ENCODE measurements at places on chromosomes 6 and 20. TPM values are rescaled to one million over a fixed set of nuclear protein-coding genes. Genes with fewer than 3 reads are reported as not detected.
A peak's percentile ranks its signal among the peaks of the same experiment; 100 is the strongest.

- no peak for DNase-seq
- H3K36me3 ChIP-seq = no peaks in the 10 kb centered on the region
- H3K4me3 ChIP-seq = no peak overlapping the region
- peaks cover 12% of the 10 kb centered on the region for H3K4me1 ChIP-seq
- H3K27me3 ChIP-seq = peaks cover 24% of the 10 kb centered on the region
- H3K27ac ChIP-seq = no peak overlapping the region
These were observed 52.9 kb upstream of the MLN start for GRCh38 chr6:33856655-33857054.

DNA sequence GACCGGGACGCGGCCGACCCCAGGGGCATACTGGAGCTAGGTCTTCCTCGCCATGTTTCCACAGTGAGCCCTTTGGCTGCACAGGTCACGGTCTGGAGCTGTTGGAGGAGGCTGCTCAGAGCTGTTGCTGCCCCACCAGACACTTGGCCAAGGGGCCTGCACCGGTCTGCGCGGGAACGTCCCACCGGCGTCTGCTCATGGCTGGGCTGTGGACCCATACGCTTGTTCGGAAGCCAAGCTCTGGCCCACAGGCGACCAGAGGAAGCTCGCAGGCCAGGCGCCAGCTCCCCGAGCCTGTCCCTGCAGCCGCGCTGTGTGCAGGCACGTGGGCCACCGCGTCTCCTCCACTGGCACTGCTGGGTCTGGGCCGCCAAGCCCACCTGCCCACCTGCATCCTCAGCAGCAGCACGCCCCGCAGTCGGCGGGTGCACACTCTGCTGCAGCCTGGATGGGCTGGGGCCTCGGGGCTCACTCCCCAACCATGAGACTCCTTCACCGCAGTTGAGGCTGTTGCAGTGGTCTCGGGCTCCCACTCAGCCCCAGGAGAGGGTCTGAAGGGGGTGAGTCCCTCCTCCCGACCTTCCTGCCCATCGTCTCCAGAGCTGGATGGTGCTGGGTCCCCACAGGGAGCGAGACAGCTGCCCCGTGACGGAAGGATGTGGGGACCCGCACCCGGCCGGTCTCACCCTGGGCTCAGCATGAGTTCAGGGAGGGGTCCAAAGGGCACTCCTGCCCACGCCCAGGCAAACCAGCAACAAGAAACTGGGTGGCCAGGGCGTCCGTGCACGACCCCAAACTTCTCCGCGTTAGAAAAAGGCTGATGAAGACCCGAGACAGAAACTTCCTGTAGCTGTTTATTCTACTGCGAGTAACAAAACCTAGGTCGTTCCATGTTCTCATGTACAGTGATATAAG, 15.5 kb upstream of the TCFL5 start:
- H3K27ac ChIP-seq = no peak overlapping the region
- peaks cover 9% of the 10 kb centered on the region for H3K36me3 ChIP-seq
- no peak for DNase-seq
- no peak overlapping the region for H3K4me3 ChIP-seq
- no peaks in the 10 kb centered on the region for H3K27me3 ChIP-seq

DNA sequence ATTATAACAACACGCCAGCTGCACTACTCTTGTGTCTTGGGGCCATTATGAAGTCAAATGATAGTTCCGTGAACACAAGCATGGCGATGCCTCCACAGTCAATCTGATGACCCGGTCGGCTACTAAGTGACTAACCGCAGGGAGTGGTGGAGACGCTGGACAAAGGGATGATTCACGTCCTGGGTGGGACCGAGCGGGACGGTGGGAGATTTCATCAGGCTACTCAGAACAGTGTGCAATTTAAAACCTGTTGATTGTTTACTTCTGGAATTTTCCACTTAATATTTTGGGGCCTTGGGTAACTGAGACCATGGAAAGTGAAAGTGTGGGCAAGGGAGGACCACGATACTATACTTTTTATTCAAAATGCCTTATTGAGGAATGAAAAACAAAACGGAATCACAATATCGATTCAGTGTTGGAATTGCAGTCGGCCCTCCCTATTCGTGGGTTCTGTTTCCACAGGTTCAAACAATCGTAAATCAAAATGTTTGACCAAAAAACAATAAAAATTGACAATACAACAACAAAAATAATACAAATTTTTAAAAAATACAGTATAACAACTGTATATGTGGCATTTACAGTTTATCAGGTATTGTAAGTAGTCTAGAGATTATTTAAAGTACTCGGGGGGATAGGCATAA, 66.5 kb downstream of the MYLK4 start:
- H3K4me3 ChIP-seq = no peak overlapping the region
- no peak for DNase-seq
- peaks cover 2% of the 10 kb centered on the region for H3K36me3 ChIP-seq
- no peaks in the 10 kb centered on the region for H3K4me1 ChIP-seq
- no peak overlapping the region for H3K27ac ChIP-seq
- no peaks in the 10 kb centered on the region for H3K27me3 ChIP-seq

Gene ASIP
- total RNA-seq = not detected

GRCh38 chr6:70669133-70669532, 1.4 kb downstream of the SMAP1 start:
- peaks cover 2% of the 10 kb centered on the region for H3K27me3 ChIP-seq
- no peaks in the 10 kb centered on the region for H3K36me3 ChIP-seq
- peaks cover 29% of the 10 kb centered on the region for H3K4me1 ChIP-seq
- DNase-seq = no peak
- H3K4me3 ChIP-seq = peak overlapping the region; percentile 79

Gene ZNF512B
- 61.0 TPM for total RNA-seq

DNA sequence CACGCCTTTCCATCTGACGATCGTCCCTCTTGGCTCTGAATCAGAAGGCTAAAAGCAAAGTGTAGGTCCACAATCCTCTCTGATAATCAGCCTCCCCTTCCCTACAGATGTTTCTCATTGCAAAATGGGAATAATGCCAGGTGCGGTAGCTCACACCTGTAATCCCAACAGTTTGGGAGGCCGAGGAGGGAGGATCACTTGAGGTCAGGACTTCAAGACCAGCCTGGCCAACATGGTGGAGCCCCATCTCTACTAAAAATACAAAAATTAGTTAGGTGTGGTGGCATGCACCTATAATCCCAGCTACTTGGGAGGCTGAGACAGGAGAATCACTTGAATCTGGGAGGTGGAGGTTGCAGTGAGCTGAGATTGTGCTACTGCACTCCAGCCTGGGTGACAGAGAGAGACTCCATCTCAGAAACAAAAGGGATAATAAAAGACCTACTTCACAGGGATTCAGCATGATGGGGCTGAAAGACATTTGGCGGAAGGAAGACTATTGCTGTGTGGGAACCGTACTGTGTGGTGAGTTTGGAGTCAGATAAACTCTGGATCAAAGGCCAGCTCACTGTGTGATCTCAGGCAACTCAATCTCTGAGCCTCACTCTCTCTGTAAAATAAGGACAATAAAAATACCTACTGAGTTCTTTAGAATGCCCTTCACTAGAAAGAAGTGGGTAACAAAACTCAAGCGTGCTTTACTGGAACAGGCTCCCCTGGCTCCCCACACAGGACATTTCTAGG, 15.9 kb upstream of the SLC9A8 start:
- no peaks in the 10 kb centered on the region for H3K27me3 ChIP-seq
- H3K4me3 ChIP-seq = no peak overlapping the region
- no peaks in the 10 kb centered on the region for H3K4me1 ChIP-seq
- no peak for DNase-seq

Gene CALHM4
- total RNA-seq = not detected

Gene IYD
- not detected for total RNA-seq

Gene CGA
- total RNA-seq = not detected

Gene SLC22A16
- not detected for total RNA-seq

- H3K27ac ChIP-seq = no peak overlapping the region
- peaks cover 5% of the 10 kb centered on the region for H3K36me3 ChIP-seq
- peaks cover 9% of the 10 kb centered on the region for H3K4me1 ChIP-seq
- no peak overlapping the region for H3K4me3 ChIP-seq
- H3K27me3 ChIP-seq = no peaks in the 10 kb centered on the region
These were observed 197.3 kb downstream of the ZFAND3 start for GRCh38 chr6:38016824-38017223.

DNA sequence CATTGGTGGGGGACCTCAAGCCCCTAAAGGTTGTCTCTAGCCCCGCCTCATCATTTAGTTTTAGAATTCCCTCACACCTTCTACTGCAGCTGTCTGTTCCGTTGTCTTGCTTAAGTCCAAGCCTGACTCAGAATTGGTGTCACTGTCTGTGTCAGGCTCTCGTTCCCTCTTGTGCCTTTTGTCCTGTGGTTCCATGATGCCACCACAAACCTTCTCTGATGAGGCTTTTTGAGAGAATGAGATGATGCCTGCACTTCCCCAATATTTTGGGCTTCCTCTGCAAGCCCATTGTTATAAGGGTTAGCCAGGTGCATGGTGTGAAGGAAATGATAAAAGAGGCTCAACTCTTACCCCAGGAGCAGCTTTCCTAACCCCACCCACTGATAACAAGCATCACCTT, 8.1 kb upstream of the AKIRIN2 start:
- no peaks in the 10 kb centered on the region for H3K36me3 ChIP-seq
- no peak overlapping the region for H3K4me3 ChIP-seq
- DNase-seq = no peak
- peaks cover 14% of the 10 kb centered on the region for H3K4me1 ChIP-seq
- H3K27ac ChIP-seq = no peak overlapping the region
- no peaks in the 10 kb centered on the region for H3K27me3 ChIP-seq

DNA sequence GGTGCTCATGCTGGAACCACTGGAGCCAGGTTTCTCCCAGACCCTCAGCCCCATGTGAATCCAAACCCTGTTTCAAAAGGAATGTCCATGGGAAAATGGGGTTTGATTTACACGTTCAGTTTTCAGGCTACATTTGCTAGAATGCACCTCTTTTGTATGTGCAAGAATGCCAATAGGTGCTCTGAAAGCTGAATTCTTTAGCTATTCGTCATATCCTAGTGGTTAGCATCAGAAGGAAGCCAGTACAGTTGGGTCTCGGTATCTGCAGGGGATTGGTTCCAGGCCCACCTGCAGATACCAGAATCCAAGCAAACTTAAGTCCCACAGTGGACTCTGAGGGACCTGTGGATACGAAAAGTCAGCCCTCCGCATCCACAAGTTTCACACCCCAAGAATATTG, 93.4 kb downstream of the UST start:
- no peaks in the 10 kb centered on the region for H3K4me1 ChIP-seq
- no peaks in the 10 kb centered on the region for H3K36me3 ChIP-seq
- no peak overlapping the region for H3K27ac ChIP-seq
- H3K4me3 ChIP-seq = no peak overlapping the region
- no peak for DNase-seq
- no peaks in the 10 kb centered on the region for H3K27me3 ChIP-seq

DNA sequence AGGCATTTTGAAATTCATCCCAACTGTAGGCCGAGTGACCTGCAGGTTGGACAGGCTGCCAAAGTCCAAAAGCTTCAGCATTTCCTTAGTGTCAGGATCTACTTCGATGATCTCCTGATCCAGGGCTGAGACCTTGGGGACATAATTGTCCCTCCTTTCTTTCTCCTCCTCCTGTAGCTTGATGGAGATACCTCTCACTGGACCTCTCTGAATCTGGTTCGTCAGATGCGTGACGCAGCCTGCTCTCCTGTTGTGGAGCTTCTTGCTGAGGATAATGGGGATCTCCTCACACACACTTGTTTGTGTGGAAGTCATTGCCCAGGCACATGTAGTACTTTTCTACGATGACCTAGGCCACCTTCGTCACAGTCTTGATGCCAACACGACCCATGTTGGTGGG, 1.5 kb upstream of the MAS1L start:
- H3K27me3 ChIP-seq = peaks cover 17% of the 10 kb centered on the region
- no peak for DNase-seq
- no peak overlapping the region for H3K4me3 ChIP-seq
- H3K36me3 ChIP-seq = no peaks in the 10 kb centered on the region

Gene ZNF292
- 108 TPM for total RNA-seq

Gene PABPC1L
- 135 TPM for total RNA-seq

- H3K4me1 ChIP-seq = peaks cover 26% of the 10 kb centered on the region
- peak overlapping the region; percentile 59 for H3K4me3 ChIP-seq
- no peaks in the 10 kb centered on the region for H3K36me3 ChIP-seq
- peaks cover 39% of the 10 kb centered on the region for H3K27me3 ChIP-seq
- peak; percentile 59 for DNase-seq
- H3K27ac ChIP-seq = no peak overlapping the region
These were observed 3.3 kb downstream of the SPEF1 start for GRCh38 chr20:3777716-3778629.

Gene SYCP2L
- 16.6 TPM for total RNA-seq

- no peaks in the 10 kb centered on the region for H3K27me3 ChIP-seq
- H3K4me3 ChIP-seq = no peak overlapping the region
- no peaks in the 10 kb centered on the region for H3K4me1 ChIP-seq
- H3K36me3 ChIP-seq = no peaks in the 10 kb centered on the region
- no peak overlapping the region for H3K27ac ChIP-seq
- no peak for DNase-seq
These were observed 290.7 kb downstream of the PHF3 start for GRCh38 chr6:63926258-63926780.

Gene IRAK1BP1
- total RNA-seq = 7.8 TPM

GRCh38 chr6:87742106-87742505, 40.1 kb upstream of the AKIRIN2 start:
- no peak overlapping the region for H3K27ac ChIP-seq
- H3K4me3 ChIP-seq = no peak overlapping the region
- H3K4me1 ChIP-seq = peaks cover 3% of the 10 kb centered on the region
- DNase-seq = no peak
- no peaks in the 10 kb centered on the region for H3K27me3 ChIP-seq
- H3K36me3 ChIP-seq = no peaks in the 10 kb centered on the region

GRCh38 chr6:139540276-139540675, 165.8 kb upstream of the CITED2 start:
- H3K27ac ChIP-seq = no peak overlapping the region
- DNase-seq = no peak
- H3K4me3 ChIP-seq = no peak overlapping the region
- no peaks in the 10 kb centered on the region for H3K27me3 ChIP-seq
- H3K4me1 ChIP-seq = peaks cover 28% of the 10 kb centered on the region
- H3K36me3 ChIP-seq = no peaks in the 10 kb centered on the region

- H3K27me3 ChIP-seq = no peaks in the 10 kb centered on the region
- H3K27ac ChIP-seq = no peak overlapping the region
- H3K36me3 ChIP-seq = no peaks in the 10 kb centered on the region
- H3K4me1 ChIP-seq = peaks cover 1% of the 10 kb centered on the region
- DNase-seq = no peak
These were observed 52.2 kb upstream of the TRERF1 start for GRCh38 chr6:42503894-42504293.

DNA sequence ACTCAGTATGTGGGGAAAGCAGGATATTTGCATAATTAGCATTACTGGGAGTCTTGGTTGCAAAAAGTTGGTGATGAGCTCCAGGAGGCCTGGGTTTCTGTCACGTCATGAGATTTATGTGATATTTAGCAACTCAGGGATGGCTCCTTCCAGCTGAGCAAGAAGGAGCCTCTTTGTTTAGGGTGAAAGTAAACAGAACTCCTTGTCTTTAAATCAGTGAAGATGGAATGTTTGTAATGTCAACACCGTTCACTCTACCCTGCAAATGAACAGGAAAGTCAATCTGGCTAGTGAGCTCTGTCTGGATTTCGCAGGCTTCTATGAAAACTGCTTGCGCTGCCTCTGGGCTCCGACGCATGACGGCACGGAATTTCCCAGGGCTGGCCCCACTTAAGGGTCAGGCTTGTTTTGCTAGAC, 86.9 kb downstream of the PXDC1 start:
- H3K27me3 ChIP-seq = no peaks in the 10 kb centered on the region
- H3K27ac ChIP-seq = peak overlapping the region; percentile 48

Gene CST5
- not detected for total RNA-seq

- no peak for DNase-seq
- no peaks in the 10 kb centered on the region for H3K27me3 ChIP-seq
- H3K4me1 ChIP-seq = no peaks in the 10 kb centered on the region
- no peak overlapping the region for H3K4me3 ChIP-seq
- H3K27ac ChIP-seq = no peak overlapping the region
These were observed 77.1 kb downstream of the LMBRD1 start for GRCh38 chr6:69719602-69720193.

GRCh38 chr6:144338951-144339700, 54.0 kb downstream of the UTRN start:
- DNase-seq = no peak
- H3K4me1 ChIP-seq = peaks cover 57% of the 10 kb centered on the region
- no peaks in the 10 kb centered on the region for H3K27me3 ChIP-seq
